ENCODE measurements at places on chromosomes 2 and 18.

- DNase-seq, result no peak
These were observed 30.3 kb upstream of the NARS1 start for GRCh38 chr18:57651914-57652313.

DNA sequence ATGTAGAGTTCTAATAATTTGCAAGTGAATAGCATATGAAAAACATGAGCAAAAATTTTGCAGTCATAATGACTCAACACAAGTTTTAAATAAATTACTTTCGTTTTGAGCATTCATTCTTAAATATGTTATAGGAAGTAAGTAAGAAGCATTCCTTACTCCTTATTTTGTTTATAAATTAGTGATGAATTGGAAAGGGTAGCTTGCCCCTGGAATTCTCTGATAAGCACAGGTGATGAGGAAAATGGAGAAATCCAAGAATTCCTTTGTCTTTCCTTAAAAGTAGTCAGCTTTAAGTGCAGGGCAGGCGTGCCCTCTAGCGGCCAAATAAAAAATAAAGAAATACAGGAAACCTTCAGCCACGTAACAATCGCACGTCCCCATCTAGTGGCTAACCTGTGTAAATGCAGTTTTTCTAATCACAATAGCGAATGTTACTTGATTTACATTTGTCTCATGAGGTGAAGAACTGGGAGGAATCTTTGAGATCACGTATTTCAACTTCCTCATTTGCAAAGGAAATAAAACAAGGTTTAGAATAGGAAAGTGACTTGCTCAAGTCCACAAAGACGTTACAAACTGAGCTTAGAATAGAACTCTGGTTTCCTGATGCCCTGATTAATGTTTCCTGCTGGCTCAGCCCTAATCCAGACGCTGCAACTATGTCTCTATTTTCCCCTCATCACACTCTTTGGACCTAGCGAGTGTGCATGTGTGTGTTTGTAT, 47.2 kb upstream of the ZNG1B start:
- DNase-seq, result no peak

DNA sequence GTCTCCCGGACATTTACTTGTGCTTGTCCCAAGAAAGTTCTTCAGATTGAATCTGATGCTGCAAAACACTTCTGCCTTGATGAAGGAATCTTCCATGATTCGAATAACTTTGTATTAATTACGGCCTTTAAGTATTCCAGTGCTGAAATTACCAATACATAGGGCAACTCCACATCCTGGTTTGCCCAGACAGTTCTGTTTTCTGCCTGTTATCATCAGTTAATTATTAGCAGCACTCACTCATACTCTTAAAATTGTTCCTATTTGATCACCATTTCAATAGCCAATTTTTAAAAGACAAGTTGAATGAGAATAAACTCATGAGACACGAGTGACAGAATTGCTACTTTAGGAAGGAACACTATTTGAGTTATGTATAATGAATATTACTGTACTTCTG, 620.7 kb upstream of the ZEB2 start:
- no peak for DNase-seq

DNA sequence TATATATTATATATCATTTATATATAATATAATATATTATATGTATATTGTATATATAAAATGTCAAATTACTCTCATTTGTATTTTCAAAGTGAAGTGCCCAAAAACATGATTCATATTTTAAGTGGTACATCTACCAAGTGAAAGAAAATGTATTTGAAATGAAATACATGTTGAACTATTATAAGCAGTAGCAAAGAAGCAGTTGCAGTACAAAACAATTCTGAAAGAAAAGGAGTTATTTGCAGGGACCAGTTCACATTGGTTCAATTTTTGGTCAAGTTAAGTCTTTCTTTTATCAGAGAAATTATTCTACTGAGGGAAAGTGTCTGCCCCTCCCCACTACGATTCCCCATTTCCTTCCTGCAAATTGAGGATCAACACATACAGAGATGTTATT, 51.9 kb downstream of the APLF start:
- no peak for DNase-seq

GRCh38 chr2:30422444-30423040, 24.5 kb upstream of the LCLAT1 start:
- no peak for DNase-seq

DNA sequence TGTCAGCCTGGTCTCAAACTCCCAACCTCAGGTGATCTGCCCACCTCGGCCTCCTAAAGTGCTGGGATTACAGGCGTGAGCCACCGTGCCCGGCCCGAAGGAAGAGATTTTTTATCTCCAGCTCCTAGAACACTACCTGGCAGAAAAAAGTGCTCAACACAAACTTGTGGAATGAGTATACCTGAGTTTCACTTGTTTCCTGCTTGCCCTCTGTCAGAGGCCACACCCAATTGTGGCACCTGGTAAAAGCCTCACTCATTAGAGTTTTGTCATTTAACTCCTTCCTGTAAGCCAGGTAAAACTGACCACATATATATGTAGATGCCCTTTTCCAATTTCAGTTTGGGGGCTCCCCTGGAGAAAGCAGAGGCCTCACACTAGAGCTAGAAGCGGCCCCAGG, 42.2 kb upstream of the RTN4 start:
- no peak for DNase-seq

DNA sequence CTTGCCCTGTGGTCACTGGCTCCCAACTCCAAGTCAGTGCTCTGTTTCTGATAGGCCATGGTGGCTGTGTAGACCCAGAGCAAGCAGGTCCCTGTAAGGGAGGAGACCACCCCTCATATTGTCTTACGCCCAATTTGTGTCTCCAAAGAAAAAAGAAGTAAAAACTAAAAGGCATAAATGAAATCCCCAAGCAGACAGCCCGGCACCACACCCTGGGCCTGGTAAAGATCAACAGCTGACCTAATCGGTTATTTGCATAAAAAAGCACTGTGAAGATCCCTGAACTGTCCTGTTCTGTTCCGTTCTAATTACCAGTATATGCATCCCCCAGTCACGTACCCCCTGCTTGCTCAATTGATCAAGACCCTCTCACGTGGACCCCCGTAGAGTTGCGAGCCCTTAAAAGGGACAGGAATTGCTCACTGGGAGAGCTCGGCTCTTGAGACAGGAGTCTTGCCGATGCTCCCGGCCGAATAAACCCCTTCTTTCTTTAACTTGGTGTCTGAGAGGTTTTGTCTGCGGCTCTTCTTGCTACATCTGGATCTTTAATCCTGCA, 364.1 kb upstream of the HS6ST1 start:
- no peak for DNase-seq

- DNase-seq, result no peak
These were observed 69.1 kb downstream of the EHD3 start for GRCh38 chr2:31302940-31303563.

DNA sequence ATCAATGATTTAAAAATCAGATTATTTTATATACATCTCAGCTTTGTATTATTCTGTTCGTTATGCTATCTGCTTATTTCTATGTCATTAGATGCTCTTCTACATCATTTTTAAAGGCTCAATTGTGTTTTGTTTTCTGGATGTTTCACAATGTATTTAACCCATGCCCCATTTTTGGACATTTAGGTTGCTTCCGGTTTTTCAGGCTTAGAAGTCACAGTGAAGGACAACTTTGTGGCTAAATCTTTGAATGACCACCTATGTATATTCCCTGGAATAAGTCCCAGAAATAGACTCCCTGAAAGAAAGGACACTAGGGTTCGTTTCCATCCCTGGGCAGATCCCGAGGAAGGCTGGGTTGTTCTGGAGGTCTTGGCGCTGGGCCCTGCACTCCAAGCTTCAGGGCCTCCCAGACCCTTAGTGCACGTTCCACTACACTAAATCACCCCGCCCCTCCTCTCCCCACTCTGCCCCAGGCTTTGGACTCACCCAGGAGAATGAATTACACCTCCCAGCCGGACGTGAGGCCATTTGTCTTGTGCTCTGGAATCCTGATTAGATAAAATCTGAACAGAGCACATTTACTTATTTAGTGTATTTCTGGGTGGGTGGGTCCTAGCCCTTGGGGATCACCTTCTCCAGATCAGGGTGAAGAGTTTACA, 188.2 kb downstream of the ZFP36L2 start:
- DNase-seq, result no peak

GRCh38 chr2:86521922-86522321, 41.3 kb downstream of the CHMP3 start:
- no peak for DNase-seq

DNA sequence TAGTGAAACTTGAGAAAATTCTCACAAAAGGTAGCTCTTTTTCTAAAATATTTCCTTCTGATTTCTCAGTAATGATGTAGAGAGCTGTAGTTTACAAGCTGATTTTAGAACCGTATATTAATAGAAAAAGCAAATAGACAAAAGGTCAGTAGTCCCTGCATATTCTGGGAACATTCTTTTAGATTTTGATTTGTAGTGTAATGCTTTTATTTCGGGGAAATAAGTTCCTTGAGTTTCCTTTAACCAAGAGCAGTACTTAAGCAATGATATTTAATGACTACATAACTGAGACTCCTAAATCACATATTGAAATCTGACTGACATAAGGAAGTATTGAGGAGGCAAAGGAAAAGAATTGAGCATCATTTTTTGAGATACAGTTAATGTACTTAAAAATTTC, 22.4 kb downstream of the NBEAL1 start:
- DNase-seq, result no peak

GRCh38 chr2:141501752-141502151, 629.1 kb downstream of the LRP1B start:
- DNase-seq, result no peak

GRCh38 chr2:98477506-98477905, 32.8 kb downstream of the INPP4A start:
- no peak for DNase-seq

DNA sequence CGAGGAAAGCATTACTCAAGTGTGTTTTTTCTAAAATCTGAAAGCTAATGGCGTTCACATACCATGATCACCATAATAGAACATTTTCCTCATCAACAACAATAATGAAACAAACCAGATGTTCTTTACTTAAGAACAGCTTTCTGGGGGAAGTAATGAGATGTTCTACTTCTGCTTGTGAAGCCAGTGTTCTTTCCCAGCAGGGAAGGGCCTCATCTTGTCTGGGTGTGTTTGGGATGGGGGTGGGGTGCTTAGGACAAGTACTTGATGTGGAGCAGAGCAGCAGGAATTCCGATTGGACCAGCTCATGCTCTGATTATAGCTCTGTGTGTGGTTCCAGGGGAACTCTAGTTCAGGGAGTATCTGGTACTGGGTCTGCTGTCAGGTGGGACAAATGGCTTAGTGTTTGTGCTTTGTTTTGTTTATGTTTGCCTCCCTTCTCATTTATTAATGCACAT, 163.0 kb upstream of the NOSTRIN start:
- DNase-seq, result no peak

GRCh38 chr2:200430017-200430416, 79.9 kb downstream of the KCTD18 start:
- DNase-seq, result no peak

- DNase-seq, result no peak
These were observed 229.3 kb upstream of the ZSWIM2 start for GRCh38 chr2:187078297-187078696.

DNA sequence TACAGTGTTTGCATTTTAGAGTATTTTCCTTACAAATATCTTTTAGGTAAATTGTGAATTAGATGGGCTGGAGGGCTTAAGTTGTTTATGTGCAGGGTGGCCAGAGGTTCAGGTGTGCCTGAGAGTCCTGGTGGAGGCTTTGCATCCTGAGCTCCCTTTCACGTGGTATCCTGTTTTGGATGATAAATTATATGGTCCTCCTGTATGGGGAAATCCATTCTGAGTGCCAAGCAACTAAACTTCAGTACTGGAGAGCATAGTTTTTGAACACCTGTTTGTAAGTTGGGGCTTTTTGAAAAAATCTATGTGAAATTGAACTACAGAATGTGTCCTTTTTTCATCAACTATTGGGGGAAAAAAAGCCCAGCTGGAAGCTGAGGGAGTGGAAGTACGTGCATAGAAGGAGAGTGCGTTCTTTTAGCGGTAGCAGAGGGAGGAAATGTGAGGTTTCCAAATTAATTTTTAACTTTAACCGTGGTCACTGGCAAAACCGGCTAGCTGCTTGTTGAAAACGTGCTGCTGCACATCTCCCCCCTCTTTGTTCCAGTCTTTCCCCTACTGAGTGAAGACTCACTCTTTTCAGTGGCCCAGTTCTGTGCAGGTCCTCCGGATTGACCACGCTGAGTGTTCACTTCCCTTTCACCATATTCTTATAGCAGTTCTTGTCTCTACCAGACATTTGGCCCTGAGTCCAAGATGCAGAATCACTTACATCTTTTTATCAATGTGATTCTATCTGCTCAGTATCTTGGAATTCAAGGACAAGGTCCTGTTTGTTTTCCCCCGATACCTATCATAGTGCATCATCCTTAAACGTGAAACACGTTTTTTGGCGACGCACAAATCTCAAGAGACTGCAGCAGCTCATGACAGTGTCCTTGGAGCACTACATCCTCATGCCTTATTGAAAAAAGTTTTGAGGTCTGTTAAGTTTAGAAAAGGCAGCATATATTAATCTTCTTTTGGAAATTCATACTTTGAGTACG, 15.3 kb downstream of the CNOT11 start:
- no peak for DNase-seq

DNA sequence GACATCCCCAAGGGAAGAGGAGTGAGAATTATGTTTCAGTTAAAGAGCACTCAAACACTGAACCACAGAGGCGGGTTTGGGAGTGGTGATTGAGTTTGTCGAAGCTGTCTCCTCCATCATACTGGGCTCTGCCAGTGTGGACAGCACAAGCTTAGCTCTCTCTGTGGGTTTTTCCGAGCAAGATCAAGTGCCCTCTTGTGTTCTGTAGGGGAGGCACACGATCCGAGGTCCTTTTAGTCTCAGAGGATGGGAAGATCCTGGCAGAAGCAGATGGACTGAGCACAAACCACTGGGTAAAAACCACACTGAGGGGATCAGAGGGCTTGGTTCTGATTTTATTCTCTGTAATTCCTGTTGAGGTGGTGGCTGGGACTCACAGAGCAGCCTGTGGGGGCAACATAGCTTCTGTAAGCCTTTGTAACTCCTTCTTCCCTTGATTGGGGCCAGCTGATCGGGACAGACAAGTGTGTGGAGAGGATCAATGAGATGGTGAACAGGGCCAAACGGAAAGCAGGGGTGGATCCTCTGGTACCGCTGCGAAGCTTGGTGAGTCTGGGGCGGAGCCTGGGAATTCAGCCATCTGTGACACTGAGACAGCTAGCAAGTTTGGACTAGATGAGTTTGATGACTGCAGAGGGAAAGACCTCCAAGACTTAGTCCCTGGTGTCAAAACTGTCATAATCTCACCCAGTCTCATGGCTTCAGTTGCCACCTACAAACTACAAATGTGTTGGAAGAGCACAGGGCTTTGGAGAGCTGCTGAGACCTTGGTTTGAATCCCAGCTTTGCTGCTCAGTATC, 2.0 kb downstream of the NAGK start:
- no peak for DNase-seq

- DNase-seq, result no peak
These were observed 1577.7 kb upstream of the ACVR2A start for GRCh38 chr2:146267093-146267492.

DNA sequence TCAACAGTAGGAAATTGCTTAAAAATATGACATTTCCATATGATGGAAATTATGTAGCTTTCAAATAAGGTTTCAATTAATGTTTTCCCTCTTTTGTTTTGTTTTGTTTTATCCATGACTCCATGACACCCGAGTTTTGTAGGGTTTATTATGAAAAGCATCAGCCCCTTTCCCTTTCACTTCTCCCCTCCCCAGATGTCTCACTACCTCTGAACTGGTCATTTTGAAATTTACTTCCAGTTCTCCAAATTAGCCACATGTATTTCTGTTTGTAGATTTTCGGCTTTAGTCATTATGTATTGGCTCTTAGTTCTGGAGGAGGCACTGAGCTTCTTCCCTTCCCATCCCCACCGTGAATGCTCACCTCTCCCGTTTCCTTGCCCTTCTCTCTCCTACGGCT, 18.6 kb upstream of the VPS4B start:
- no peak for DNase-seq

- DNase-seq, result no peak
These were observed 844.3 kb downstream of the MBD2 start for GRCh38 chr18:53380063-53380639.
